ENCODE measurements at places on chromosomes 4 and X.

GRCh38 chr4:44493924-44494323 lies 45.3 kb upstream of the KCTD8 start:
- no peak for DNase-seq

DNA sequence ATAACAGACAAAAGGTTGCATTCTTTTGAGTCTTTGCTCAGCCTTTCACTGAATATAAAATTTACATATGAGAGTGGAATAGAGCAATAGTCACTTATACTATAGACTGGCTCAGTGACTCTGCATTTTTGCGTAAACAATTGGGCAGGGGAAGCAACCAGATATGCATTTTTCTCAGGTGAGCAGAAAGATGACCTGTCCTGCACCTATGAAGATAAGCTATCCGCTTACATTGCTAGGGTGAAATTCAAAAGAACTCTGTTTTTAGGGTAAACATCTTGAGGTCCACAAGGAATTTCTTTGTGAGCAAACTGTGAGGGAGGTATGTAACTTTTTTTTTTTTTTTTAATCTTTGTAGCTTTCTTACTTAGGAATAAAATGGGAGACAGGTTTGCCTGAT lies 602.4 kb upstream of the PRKX start:
- DNase-seq, result no peak

DNA sequence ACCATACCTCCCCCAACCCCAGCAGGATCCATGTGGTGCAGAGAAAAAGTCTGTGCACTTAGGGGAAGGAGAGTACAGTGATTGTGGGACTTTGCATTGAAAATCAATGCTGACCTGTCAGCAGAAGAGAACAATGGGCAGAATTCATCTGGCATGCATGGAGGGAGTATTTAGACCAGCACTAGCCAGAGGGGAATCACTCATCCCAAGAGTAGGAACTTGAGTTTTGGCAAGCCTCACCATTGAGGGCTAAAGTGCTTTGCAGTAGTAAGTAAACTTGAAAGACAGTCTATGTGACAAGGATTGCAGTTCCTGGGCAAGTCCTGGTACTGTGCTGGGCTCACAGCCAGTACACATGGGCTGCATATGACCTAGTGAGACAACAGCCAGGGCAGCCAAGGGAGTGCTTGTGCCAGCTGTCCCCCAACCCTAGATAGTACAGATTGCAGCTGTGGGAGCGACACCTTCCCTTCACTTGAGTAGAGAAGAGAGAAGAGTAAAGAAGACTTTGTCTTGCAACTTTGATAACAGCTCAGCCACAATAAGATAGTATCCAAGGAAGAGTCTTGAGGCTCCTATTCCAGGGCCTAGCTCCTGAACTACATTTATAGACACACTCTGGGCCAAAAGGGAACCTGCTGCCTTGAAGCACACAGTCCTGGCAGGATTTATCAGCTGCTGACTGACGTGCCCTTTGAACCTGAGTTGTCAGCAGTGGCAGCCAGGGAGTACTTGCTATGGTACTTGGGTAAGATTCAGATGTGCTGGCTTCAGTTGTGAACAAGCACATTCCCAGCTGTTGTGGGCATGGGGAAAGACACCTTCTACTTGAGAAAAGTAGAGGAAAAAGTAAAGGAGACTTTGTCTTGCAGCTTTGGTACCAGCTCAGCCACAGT lies 48.7 kb downstream of the HDX start:
- no peak for DNase-seq

DNA sequence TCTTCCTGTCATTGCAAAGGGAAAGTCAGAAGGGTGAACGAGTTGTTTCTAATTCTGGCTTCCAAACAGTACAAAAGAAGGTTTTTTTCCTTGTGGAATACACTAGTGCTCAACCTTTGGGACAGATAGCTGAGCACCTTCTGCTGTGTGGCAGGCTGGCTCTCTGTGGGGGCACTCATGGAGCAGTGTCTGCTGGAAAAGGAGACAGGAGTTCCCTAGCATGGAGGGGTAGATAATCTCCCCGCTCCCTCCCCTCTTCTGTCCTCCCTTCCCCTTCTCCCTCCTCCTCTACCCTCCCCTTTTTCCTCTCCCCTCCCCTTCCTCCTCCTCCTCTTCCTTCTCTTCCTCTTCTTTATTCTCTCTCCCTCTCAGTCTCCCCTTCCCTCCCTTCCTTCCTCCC lies 62.4 kb upstream of the MTM1 start:
- DNase-seq, result no peak

DNA sequence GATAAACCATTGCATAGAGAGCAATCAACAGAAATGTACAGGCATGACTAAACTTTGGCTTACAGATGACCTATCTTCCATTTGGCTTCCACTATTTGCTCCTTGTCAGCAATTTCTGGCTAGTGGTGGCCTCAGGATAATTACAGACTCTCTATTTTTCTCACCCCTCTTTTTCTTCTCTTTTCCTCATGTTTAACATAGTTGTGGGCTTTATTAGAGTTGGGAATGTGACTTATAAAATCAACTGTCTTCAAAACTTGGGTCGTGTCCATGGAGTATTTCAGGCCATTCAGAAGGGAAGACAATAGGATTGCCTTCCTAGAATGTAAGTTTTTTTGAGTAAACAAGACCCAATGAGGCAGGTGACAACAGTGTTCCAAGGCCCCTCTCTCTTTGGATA lies 236.2 kb downstream of the FRAS1 start:
- DNase-seq, result no peak

DNA sequence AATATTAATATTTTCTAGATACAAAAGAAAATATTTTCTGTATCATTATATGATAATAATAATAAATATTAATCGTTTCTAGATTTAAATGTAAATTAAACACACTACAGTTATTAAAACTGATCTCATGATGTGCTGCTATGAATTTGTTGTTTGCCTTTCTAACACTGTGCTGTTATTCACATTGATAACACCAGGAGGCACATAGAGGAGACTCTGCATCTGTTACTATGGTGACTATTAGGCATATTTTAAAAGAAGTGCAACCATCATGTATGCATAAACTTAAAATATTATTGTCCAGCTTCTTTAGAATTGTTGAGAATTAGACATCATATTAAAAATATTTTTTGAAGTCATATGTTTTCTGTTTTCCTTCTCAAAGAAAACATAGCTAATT lies 11.8 kb upstream of the PDGFC start:
- no peak for DNase-seq

GRCh38 chr4:84319124-84319523 lies 180.0 kb downstream of the NKX6-1 start:
- DNase-seq, result no peak

GRCh38 chr4:169774466-169775445 lies 17.0 kb upstream of the HPF1 start:
- no peak for DNase-seq

GRCh38 chrX:115259238-115259875 lies 25.5 kb upstream of the LRCH2 start:
- DNase-seq, result no peak

- no peak for DNase-seq
Observed at GRCh38 chr4:42483426-42484379, 86.4 kb downstream of the SHISA3 start.

DNA sequence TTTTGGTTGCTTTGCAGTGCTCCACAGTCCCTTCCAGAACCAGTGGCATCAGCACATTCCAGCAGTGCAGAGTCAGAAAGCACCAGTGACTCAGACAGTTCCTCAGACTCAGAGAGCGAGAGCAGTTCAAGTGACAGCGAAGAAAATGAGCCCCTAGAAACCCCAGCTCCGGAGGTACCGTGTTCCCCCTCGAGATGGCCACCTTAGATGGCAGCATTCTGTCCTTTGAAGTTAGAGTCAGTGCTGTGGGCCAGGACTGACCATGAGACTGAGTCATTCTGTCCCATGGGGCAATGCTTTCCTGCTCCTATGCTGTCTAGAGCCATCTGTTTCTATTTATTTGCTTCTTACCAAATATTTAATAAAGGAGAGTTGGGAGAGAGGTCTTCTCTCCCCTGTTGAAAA lies 112.3 kb downstream of the KLHL8 start:
- DNase-seq, result no peak

DNA sequence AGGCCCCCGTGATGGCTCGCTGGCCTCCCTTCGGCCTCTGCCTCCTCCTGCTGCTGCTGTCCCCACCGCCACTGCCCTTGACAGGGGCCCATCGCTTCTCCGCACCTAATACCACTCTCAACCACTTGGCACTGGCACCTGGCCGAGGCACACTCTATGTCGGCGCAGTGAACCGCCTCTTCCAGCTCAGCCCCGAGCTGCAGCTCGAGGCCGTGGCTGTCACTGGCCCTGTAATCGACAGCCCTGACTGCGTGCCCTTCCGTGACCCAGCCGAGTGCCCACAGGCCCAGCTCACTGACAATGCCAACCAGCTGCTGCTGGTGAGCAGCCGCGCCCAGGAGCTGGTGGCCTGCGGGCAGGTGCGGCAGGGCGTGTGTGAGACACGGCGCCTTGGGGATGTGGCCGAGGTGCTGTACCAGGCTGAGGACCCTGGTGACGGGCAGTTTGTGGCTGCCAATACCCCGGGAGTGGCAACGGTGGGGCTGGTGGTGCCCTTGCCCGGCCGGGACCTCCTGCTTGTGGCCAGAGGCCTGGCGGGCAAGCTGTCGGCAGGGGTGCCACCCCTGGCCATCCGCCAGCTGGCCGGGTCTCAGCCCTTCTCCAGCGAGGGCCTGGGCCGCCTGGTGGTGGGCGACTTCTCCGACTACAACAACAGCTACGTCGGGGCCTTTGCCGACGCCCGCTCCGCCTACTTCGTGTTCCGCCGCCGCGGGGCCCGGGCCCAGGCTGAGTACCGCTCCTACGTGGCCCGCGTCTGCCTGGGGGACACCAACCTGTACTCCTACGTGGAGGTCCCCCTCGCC lies 3.0 kb downstream of the PLXNB3 start:
- no peak for DNase-seq

- DNase-seq, result no peak
Observed at GRCh38 chr4:6350646-6351045, 81.0 kb downstream of the WFS1 start.

GRCh38 chrX:2504706-2505332 lies 4.0 kb upstream of the DHRSX start:
- no peak for DNase-seq

DNA sequence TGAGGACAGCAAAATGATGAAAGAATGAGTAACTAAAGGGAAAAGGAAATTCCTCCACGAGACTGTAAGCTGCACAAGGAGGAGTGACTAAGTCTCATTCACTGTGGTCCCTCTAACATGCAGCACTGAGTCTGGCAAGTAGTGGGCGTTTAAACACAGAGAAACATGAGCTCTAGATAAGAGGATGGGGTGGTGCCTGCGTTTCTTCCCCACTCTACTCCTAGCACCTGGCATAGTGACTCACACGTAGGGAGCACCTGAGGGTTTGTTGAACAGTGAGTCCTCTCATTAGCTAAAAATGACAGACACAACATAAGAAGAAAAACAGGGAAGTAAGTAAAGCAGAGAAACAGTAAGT lies 105.8 kb upstream of the CBR4 start:
- DNase-seq, result peak; percentile 97

- no peak for DNase-seq
Observed at GRCh38 chr4:107333518-107333917, 297.4 kb upstream of the DKK2 start.

GRCh38 chrX:69948276-69948797 lies 101.4 kb downstream of the AWAT2 start:
- no peak for DNase-seq

GRCh38 chr4:38490753-38491446 lies 173.1 kb upstream of the KLF3 start:
- no peak for DNase-seq

DNA sequence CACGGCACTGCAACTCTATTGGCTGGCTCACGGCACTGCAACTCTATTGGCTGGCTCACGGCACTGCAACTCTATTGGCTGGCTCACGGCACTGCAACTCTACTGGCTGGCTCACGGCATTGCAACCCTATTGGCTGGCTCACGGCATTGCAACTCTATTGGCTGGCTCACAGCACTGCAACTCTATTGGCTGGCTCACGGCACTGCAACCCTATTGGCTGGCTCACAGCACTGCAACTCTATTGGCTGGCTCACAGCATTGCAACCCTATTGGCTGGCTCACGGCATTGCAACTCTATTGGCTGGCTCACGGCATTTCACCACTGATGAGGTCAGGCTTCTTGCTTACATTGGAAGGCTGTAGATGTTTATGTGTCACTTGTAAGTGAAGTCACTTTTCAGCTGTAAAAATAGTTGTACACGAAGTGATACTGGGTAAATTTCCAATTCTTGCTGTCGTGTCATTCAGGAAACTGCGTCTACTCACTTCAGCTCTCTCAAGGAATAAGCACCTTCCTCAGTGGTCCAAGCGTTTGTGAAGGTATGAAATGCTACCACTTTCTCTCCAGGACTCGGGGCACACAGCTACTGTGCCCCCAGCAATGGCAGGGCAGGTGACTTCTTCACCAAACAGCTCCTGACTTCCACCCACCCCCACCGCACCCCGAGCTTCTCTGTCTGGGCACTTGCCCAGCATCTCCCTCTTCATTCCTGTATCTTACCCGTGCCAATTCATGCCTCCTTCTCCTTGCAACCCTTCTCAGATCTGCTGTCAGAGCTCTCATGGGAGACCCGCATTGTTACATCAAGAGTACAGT lies 141.3 kb downstream of the AFAP1 start:
- no peak for DNase-seq

- DNase-seq, result no peak
Observed at GRCh38 chr4:109729117-109729717, 653 bp downstream of the PLA2G12A start.

- DNase-seq, result no peak
Observed at GRCh38 chr4:153790500-153790865, 1.6 kb upstream of the SFRP2 start.

- DNase-seq, result peak; percentile 52
Observed at GRCh38 chr4:53541577-53542206, 49.6 kb downstream of the LNX1 start.

DNA sequence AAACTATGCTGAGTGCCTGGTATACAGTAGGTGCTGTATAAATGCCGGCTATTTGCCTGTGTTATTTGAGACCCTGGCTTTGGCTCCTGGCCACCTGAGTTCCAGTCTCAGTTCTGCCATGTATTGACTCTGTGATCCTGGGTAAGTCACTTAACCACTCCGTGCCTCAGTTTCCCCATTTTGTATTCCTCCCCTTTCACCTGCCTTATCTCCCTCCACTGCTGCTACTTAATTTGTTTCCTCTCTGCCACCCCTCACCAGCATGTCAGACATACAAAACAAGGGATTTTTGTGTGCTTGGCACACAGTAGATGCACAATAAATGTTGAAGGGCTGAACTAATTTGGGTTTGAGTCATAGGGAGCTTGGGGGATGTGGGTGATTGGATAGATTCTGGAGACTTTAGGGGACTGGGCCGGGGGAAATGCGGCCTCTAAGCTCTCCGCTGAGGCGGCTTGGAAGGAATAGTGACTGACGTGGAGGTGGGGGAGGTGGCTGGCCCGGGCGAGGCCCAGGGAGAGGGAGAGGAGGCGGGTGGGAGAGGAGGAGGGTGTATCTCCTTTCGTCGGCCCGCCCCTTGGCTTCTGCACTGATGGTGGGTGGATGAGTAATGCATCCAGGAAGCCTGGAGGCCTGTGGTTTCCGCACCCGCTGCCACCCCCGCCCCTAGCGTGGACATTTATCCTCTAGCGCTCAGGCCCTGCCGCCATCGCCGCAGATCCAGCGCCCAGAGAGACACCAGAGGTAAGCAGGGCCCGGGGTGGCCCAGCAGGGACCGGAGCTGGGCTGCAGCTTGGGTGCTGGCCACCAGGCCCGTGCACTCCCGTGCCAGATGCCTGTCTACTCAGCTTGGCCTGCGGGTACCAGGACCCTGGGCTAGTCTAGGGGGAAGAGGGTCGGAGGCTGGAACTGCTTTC lies at the start of gene TIMP1:
TIMP1 (plus strand) TSS at position 706 of the 917 bp plus-strand sequence. CDS start 980 bp downstream, outside the sequence.
- DNase-seq, result peak; percentile 21
